AG09309 (cell line): ENCODE measurements at places on chromosomes 13 and 19.
A peak's percentile ranks its signal among the peaks of the same experiment; 100 is the strongest.

DNA sequence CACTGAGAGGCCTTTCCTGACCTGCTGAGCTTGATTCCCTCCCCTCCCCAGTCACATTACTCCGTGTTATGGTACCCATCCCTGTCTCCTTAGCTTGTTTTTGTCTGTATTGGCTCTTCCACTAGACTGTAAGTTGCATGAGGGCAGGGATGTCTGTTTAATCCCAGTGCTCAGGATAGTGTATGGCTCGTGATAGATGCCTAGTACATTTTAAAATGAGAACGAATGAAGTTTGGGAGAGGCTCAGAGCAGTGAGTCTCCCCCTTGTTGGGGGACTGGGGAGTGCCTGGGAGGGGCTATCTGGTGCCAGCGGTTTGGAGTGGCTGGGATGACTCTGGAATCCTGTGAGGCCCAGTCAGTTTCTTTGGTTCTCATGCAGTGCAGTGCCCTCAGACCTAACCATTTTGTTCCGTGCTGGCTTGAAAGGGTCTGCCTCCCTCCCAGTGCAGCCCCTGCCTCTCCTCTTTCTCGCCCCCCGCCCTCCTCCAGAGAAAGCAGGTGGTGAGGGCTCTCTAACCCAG is 35.5 kb downstream of the ACTN4 start:
- DNase-seq, result no peak

DNA sequence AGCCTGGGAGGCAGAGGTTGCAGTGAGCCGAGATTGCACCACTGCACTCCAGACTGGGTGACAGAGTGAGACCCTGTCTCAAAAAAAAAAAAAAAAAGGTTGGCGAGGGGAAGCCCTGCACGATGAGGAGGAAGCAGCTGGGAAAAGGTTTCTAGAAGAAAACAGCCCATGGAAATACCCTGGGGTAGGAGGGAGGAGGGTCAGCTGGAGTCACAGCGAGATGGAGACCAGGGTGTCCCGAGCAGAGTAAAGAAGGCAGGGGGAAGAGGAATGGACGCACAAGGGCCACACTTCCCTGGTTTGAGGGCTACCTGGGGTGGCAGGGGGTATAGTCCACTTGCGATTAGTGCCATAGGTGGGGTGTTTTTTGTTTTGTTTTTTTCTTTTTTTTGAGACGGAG is 6.4 kb downstream of the KANK3 start:
- no peak for DNase-seq

DNA sequence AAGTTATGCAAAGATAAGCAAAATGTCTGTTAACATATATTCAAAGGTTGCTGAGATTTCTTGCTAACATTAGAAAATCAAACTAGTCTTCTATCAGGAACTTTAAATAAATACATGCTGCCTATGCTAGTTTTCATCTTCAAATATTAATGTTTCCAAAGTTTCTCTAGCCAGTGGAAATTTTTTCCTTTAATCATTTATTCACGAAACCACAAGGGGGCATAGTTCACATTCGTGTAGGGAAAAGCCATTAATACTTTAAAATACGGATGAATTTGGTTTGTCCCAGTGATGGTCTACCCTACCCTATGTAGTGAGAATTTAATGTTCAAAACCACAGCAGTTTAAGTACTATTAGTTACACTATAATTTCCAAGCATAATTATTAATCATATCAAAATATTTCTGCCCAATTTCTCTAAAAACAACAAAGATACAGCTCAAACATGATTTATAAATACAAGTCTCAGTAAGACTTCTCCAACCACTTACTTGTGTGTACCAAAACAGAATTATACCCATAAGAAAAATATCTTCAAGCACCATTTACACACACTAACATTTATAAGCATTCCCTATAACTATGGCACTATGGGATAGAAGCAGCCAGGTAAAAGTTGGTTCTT is 16.2 kb downstream of the NUFIP1 start:
- DNase-seq, result no peak

DNA sequence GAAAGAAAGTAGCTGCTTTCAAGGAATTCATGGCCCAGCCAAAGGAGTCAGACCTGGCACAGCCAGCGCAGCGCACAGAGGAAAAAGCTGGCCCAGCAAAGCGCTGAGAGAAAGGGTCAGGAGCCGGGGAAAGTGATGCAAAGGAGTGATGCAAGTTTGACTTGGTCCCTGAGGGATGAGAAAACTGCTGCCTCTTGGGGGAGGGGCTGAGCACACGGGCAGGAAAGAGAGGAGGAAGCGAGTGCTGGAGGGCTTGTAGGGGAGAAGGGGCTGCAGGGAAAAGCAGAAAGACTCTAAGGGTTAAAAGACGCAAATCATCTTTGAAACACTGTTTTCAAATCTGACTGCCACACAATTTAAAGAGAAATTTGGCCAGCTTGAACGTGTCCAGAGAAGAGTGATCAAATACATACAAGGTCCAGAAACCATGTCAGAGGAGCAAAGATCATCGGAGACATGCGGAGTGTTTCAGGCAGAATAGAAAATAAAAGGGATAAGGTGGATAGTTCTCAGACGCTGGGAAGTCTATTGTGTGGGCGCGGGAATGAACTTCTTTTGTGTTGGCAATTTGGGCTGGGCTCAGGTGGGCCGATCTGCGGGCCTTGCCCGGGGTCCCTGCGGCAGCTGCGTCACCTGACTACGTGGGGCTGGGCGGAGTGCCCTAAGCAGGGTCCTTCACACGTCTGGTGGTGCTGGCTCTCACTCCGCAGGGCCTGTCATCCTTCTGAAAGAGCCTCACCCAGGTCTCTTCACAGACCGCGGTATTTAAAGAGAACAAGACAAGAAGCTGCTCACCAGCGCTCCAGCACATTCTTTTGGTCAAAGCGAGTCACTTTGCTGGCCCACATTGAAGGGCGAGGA is 18.1 kb downstream of the N4BP2L1 start:
- DNase-seq, result peak; percentile 11

GRCh38 chr19:3983936-3984583 is 1.2 kb downstream of the EEF2 start:
- no peak for DNase-seq

GRCh38 chr13:35356572-35356971 is 119.9 kb downstream of the MAB21L1 start:
- no peak for DNase-seq

GRCh38 chr13:102586615-102587014 is 10.2 kb upstream of the TPP2 start:
- no peak for DNase-seq

DNA sequence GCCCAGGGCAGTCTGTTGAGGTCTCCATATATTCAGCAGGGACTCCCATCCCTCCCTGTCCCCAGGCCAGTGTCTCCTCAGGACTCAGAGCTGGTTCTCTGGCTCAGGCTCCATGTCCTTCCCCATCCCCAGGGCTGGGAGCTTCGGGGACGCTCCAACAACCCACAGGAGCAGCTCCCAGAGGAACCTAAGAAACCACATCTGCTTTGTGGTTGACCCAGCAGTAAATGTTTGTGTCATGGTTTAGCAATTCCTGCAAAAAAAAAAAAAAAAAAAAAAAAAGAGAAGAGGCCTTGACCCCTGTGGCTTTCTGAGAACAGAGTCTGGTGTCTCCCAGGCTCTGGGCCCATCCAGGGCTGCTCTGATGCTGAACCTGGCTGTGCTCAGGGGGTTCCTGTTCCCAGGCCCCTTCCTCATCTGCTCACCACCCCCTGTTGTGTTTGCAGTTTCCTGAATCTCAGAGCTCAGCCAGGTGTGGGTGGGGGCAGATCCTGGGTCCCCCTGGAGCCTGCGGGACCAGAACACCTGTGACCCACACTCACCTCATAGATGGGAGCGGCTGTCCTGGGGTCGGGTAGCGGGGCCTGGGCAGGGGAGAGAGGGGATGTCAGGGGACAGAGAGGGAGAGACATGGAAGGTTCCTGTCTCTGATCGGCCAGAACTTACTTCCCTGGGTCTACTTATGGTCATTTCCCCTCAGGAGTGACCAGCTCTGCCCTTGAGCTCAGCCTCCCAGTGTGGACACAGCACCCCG is 25.2 kb upstream of the CEACAM1 start:
- DNase-seq, result peak; percentile 67

- no peak for DNase-seq
Observed at GRCh38 chr19:31639306-31639705, 290.1 kb upstream of the TSHZ3 start.

- no peak for DNase-seq
Observed at GRCh38 chr19:37977391-37977790, 70.4 kb downstream of the SIPA1L3 start.

DNA sequence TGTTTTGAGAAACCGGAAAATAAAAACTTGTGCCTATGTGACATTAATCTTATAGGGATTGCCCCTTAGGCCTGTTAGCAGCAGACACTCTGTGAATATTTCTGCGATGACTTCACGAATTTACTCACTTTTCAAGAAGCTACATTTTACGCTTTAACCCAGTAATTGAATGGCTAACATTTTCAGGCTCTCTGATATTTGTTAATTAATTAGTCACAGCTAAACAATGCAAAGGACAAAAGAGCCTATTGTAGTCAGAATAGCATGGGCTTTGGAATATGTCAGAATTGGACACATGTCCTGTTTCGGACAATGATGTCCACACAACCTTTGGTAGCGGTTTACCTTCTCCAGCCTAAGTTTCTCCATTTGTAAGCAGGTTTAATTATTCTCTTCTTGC is 506.6 kb downstream of the EFNB2 start:
- no peak for DNase-seq

DNA sequence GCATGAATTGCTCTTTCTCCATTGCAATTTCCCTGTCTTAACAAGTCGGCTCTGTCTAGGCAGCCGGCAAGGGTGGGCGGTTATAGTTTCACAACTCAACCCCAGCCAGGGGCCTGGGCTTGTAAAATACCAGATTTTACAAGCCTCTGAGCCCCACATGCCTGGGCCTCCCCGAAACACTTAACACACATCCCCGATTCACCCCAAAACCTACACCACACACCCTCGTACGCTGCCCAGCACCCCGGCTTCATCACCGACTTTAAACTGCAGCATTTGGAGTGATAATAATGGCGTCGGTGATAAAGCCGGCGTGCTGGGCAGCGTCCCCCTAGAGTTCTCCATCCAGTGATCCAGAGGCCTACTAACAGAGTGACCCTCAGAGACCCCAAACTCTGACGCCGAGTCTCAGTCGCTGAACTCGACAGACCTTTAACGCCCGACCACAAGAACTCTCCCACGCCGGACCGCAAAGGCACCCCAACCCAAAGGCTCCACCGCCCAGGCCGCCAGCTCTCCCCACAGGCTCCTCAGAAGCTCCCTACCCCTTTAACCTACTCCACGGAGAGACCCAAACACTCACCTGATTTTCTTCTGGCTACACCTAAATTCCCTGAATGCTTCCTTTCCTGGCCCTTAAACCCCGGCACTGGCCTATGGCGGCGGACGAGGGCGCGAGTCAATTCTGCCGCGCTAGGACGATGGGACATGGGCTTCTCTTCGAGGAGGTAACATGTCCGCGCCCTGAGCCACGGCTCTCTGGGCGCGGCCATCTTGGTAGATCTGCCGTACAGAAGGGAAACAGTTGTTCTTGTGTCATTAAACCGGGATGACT is at the start of gene ZNF649:
ZNF649 (minus strand) TSS at position 687 of the 835 bp plus-strand sequence. CDS start 4,910 bp downstream, outside the sequence.
- DNase-seq, result peak; percentile 43

GRCh38 chr13:112113348-112113747 is 46.4 kb downstream of the SOX1 start:
- no peak for DNase-seq

DNA sequence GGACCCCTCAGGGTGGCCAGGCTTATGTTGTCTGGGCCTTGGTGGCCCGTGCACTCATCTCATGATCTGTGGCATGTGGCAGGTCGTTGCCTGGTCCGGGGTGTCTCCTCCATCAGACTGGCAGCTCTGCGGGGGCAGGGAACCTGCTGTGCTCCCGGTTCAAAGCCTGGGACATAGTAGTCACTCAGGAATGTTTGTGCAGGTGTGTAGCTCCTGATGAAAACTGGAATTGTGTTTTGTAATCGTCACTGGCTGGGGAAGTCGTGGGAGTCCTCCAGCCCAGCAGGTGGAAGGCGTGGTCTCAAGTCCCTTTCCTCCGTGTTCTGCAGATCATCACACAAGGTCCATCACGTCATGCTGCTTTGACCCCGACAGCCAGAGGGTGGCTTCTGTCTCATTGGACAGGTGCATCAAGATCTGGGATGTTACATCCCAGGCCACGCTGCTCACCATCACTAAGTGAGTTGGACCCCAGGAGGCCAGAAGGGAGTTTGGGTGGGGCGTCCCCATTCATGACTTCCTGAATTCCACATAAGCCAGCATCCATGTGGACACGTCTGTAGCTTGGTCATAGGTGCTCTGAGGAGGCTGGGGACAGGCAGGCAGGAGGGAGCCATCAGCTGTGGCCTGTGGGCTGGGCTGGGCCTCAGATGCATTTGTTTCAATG is 19.1 kb downstream of the WDR88 start:
- DNase-seq, result no peak

- DNase-seq, result no peak
Observed at GRCh38 chr13:48429036-48429435, 16.1 kb upstream of the LPAR6 start.

DNA sequence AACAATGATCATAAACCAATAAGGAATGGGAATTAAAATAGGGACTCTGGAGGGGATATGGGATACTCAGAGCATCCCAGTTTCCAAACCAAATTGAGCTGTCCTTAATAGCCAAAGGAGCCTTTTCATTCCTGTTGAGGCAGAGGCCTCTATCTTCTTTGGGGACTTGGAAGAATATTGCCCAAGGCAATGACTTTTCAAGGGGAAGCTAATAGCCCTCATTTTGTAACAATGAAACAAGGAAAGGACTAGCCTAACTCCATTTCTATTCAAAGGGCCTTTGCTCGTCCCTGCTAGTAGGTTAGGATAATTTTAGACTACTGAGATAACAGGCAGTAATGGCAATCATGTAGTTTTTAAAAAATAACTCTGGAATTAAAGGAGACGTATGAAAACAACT is 789.8 kb upstream of the SLITRK5 start:
- DNase-seq, result no peak

DNA sequence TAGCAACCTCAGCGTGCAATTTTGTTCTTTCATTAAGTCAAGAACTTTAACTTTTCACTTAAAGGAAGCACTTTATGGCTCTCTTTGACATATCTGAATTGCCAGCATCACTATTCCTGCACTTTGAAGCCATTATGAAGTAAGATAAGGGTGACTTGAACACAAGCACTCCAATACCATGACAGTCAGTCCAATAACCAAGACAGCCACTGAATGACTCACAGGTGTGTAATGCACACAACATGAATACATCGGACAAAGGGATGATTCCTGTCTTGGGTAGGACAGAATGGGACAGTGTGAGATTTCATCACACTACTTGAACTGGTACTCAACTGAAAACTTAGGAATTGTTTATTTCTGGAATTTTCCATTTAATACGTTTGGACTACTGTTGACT is 233.7 kb upstream of the IPO5 start:
- DNase-seq, result no peak

- DNase-seq, result no peak
Observed at GRCh38 chr13:37274569-37275497, 169.4 kb upstream of the CSNK1A1L start.

DNA sequence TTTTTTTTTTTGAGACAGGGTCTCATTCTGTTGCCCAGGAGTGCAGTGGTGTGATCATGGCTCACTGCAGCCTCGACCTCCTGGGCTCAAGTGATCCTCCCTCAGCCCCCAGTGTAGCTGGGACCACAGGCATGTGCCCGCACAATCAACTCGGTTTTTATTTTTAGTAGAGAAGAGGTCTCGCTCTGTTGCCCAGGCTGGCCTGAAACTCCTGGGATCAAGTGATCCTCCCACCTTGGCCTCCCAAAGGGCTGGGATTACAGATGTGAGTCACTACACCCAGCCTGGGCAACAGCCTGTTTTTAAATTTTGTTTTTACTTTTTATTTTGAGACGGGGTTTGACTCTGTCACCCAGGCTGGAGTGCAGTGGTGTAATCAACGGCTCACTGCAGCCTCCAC is 2.3 kb upstream of the KDM4B start:
- DNase-seq, result no peak
